ELF-1 (cell line): ENCODE measurements at places on chromosomes 4 and X.
A peak's percentile ranks its signal among the peaks of the same experiment; 100 is the strongest.

- no peak for DNase-seq
Observed at GRCh38 chr4:42778349-42778748, 114.2 kb upstream of the GRXCR1 start.

DNA sequence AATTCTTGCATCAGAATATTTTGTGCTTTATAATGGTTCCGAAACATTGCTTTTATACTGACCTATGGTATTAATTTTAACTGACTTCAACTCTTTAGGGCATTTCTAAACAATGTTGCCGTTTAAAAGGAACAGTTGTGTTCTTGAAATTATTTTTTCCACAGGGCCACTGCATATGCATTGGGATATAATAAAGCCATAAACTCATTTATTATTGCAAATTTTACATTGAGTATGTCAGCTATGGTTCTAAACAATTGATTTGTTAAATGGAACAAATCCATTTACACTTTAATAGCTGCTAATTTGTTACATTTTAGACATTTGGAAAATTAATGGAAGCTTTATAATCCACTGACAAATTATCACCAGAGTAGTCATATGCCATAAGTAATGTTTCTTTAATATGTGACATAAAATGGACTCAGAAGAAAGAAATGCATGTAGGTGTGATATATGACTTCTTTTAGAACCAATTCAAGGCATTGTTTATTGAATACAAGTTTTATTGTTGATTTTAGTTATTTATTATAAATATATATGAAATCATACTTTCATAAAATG lies 553.3 kb downstream of the TLL1 start:
- no peak for DNase-seq

- no peak for DNase-seq
Observed at GRCh38 chr4:79864500-79865200, 208.4 kb downstream of the ANTXR2 start.

GRCh38 chrX:12954376-12954775 lies 20.5 kb upstream of the TMSB4X start:
- DNase-seq, result no peak

DNA sequence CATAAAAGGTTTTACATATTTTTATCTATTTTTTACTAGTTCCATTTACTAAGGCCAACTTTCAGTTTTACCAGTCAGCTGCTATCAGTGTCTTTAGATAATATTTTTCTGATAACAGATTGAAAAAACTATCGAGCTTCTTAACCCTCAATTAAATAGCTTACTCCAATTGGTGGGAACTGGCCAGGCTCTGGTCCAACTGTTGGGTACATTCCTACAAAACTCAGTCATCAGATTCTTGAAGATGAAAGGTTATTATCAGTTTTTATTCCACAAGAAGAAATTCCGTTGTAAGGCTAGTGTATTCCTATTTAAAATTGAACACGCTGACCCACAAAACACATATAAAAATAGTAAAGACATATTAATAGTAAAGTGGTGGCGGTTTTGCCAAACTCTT lies 346.2 kb downstream of the MAPK10 start:
- DNase-seq, result no peak

GRCh38 chr4:18556402-18556801 lies 534.8 kb upstream of the LCORL start:
- DNase-seq, result no peak

DNA sequence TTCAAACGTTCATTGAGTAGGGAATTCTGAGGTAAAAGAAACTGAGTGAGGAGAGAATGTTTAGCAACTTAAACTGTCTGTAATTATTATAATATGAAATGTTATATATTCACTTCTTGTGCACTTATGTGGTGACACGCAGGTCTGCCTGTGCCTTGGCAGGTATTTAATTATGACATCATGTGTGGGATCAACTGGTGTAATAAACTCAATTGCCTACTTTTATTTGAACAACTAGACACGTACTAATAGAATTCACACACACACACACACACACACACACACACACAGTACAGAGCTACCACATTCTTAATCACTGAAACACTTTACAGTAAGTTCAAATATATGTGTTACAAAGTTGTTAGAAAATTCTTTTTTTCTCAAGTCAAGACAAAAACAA lies 20.7 kb upstream of the SLC25A31 start:
- DNase-seq, result no peak

DNA sequence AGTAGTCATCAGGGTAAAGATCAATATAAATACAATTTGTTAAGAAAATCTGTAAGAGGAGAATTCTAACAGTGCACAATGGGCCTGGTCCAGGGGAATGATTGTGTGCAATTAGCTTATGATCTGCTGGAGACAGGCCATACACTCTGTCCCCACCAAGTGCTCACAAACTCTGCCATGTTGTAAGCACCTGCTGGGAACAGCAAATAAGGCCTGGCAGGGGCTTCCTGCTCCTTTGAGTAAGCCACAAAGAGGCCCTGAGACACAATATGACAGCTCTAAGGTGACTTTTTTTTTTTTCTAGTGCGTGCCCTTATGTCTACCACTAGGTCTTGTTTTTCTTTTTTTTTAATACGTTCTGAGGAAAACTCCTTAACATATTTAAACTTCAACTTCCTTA lies 866.3 kb upstream of the PCDH7 start:
- no peak for DNase-seq

DNA sequence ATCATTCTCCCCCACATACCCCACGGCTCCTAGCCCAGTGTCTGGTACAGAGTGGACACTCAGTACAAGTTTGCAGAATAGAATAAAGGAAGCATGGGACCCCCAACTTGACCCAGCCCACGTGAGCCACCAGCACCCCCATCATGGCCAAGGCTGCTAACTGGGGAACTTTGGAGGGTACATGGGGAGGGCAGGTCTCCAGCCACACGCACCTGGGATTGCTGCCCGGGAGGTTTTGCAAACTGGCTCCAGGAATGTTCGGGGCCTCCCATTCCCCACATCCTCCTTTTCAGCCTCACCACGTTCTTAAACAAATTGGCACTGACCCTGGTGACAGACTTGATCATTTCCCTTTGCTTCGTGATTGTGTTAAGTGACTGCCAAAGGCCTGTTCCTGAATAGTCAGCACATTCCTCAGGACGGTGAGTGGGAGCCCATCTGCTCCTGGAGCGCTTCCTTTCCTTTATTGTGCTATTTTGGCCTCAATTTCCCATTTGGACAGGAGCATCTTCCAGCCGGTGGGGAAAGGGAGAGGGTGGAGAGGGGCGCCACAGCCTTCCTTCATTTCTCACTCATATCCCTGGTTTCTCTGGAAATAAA lies 18.7 kb upstream of the XPNPEP2 start:
- DNase-seq, result no peak

DNA sequence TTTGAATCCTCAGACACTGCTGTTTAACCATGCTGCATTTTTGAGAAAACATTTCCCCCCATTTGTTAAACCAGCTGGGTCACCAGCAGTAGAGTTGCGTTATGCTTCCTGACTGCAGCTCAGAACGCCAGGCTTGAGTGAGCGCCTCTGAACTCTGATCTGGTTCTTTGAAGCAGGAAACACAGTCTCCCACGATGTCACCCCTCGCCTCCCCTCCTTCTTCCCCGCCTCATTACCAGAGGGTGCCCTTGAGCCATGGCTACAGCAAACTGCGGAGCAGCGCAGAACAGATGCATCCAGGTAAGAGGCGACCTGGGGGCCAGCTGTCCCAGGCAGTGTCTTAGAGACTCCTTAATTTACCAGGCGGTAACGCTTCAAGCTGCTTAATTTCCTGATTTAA lies 78.4 kb downstream of the REPS2 start:
- peak; percentile 18 for DNase-seq

- DNase-seq, result no peak
Observed at GRCh38 chr4:67694662-67695061, 6.3 kb downstream of the UBA6 start.

GRCh38 chrX:49174723-49175122 lies 3.0 kb downstream of the PLP2 start:
- DNase-seq, result no peak

- DNase-seq, result no peak
Observed at GRCh38 chr4:1305261-1305711, 15.6 kb downstream of the MAEA start.

- no peak for DNase-seq
Observed at GRCh38 chr4:42478509-42478908, 81.2 kb downstream of the SHISA3 start.

- no peak for DNase-seq
Observed at GRCh38 chr4:138500869-138501268, 258.7 kb upstream of the SLC7A11 start.

- peak; percentile 81 for DNase-seq
Observed at GRCh38 chr4:53477038-53477565, 99.7 kb downstream of the FIP1L1 start.

DNA sequence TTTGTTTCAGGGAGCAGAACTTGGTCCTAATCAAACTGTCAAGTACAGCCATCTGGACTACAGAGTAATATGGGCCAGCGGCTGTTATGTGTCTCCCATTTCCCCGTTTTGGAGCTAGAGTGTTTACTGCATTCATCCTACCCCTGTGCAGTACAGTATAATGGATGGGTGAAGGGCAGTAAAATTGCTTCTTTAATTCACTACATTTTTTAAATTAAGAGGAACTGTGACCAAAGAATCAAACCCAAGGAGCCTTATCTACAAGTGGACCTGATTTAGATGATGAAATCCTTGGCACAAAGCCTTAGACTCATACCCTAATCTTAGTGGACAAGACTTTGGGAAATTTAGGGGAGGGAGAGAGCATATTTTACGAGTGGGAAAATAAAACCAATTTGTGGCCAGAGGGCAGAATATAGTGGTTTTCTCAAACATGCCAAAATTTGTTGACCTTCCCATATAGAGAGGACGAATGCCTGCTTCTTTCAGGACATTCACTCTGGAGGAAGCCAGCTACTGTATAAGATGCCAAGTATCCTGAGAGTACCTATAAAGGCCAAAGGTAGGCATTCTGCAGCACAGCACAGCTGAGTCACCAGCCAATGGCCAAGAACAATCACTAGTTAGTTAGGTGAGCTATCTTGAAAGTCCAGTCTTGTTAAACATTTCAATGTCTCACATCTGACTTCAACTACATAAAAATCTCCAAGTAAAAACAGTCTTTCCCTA lies 253.8 kb upstream of the KCNIP4 start:
- DNase-seq, result no peak

- no peak for DNase-seq
Observed at GRCh38 chr4:156476359-156476758, 495.2 kb downstream of the PDGFC start.

GRCh38 chrX:116282751-116283150 lies 112.2 kb downstream of the AGTR2 start:
- no peak for DNase-seq
